Activated CD8-positive, alpha-beta T cell treated with anti-CD3 and anti-CD28 coated beads for 36 hours (primary cell): ENCODE measurements at places on chromosomes 12 and 14. TPM values are rescaled to one million over a fixed set of nuclear protein-coding genes. Genes with fewer than 3 reads are reported as not detected.

- DNase-seq, result no peak
Measured at GRCh38 chr12:94169966-94170689, 21.8 kb downstream of the PLXNC1 start.

The AGAP2 gene
- total RNA-seq, result 22.4 TPM

- DNase-seq, result no peak
Measured at GRCh38 chr12:4052691-4053090, 179.5 kb upstream of the PARP11 start.

The P2RX2 gene
- total RNA-seq, result not detected

DNA sequence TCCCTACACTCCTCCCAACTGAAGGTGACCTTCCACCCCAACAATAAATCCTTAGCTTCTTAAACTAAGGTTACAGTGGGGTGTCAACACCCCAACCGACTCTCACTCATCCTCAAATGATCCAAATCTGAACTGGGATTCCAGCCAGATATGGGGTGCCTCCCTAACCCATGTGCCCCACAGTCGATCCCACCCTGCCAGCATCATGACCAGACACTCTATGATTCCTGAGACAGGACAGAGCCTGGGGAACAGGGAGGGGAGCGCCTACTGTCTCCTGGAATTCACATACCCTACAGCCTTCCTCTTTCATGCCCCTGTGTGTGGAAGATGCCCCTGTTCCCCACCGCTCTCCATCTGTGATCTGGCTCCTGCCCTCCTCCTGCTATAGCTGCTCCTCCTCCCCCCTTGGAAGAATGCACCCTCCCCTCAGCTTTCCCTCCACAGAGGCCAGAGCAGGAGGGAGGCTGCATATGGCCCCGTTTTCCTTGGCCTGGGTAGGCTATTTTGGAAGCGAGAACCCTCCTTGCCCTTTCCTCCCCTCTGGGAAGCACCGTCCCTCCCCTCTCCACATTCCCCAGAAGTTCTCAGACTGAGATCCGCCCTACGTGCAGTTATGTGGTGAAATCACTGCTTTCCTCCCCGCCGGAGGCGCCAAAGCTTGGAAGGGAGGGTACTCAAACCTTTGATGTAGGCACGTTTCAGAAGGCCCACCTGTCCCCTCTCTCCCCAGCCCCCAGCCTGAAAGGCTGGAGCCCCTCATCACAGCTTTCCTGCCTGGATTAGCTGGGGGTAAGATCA is 48.0 kb downstream of the SMUG1 start:
- no peak for DNase-seq

The FAM181A gene
- total RNA-seq, result not detected

GRCh38 chr12:56829908-56830307 is 66.8 kb downstream of the HSD17B6 start:
- no peak for DNase-seq

The NKX2-1 gene
- not detected for total RNA-seq

The DLGAP5 gene
- total RNA-seq, result 75.4 TPM

The LRRC43 gene
- total RNA-seq, result not detected

The NINJ2 gene
- total RNA-seq, result 2.2 TPM

- no peak for DNase-seq
Measured at GRCh38 chr14:90341784-90342183, 10.0 kb upstream of the NRDE2 start.

The BMAL2 gene
- total RNA-seq, result 9.7 TPM

- no peak for DNase-seq
Measured at GRCh38 chr12:21725731-21726130, 48.8 kb downstream of the KCNJ8 start.

- no peak for DNase-seq
Measured at GRCh38 chr14:95498622-95499353, 17.7 kb downstream of the SYNE3 start.

The CLEC2D gene
- total RNA-seq, result 240 TPM

DNA sequence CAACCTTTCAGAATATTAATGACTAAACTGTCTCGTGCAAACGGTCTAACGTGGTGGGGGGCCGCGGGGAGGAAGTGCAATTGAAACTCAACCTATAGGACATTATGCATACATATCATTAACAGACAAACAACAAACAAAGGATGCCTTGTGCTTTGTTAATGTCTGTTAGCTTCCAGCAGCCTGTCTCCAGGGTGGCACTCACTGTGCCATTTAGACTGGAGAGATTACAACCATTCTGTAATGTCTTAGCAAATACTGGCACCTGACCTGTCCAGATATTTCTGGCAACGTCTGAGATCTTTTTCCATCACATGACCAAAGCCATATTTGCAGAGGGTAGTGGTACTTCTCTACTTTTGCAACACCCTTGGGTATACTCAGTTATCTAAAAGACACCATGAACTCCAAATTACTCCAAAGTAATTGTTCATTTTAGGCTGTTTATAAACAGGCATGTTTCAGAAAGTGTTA is 11.6 kb downstream of the BHLHE41 start:
- DNase-seq, result no peak

The YEATS4 gene
- total RNA-seq, result 60.9 TPM

DNA sequence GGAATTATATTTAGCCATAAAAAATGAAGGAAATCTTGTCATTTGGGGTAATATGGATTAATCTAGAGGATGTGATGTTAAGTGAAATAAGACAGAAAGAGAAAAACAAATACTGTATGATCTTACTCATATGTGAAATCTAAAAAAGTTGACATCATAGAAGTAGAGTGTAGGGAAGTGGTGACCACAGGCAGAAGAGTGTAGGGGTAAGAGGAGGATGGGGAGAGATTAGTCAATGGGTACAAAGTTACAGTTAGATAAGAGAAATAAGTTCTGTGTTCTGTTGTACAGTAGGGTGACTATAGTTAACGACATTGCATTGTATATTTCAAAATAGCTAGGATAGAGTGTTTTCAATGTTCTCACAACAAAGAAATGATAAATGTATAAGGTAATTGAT is 87.0 kb downstream of the TSHR start:
- DNase-seq, result no peak

DNA sequence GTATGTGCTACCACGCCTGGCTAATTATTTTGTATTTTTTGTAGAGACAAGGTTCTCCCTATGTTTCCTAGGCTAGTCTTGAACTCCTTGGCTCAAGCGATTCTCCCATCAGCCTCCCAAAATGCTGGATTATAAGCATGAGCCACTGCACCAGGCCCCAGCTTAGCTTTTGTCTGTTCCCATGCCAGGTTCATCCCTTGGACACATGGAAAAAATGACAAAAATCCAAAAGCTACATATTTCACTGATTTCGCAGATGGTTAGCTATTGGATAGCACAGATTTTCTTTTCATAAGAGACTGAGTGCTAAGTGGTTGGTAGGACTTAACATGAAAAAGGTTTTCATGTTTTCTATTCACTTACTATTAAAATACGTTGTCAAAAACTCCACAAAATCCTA is 286.6 kb upstream of the KITLG start:
- DNase-seq, result no peak

- no peak for DNase-seq
Measured at GRCh38 chr14:32480337-32480736, 151.2 kb downstream of the AKAP6 start.

DNA sequence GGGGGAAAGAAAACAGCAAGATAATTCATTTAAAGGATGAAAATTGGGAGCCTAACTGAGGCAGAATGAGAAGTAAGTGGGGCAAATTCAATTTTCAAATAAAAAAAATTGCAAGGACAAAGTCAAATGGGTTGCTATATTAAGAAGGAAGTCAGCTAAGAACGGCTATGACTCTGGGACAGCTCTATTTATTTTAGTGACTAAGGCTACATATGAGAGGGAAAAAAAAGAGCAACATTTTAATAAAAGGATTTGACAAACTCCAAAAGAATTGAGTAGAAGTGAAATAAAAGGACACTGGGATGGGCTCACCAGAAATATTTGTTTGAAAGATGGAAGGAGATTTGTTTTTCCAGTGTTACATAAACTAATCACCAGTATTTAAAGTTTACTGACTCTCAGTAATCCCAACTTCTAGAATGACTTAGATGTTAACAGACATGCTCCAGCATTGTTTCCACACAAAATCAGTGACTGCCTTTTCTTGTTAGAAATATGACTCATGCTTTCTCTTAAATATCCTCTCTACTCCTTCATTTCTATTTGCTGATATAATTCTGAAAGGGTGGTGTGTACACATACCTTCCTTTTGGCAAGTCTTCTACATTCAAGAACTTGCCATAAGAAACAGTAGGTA is 198.5 kb downstream of the SLC25A21 start:
- no peak for DNase-seq

- DNase-seq, result no peak
Measured at GRCh38 chr14:104134061-104134965, 4.1 kb upstream of the KIF26A start.

DNA sequence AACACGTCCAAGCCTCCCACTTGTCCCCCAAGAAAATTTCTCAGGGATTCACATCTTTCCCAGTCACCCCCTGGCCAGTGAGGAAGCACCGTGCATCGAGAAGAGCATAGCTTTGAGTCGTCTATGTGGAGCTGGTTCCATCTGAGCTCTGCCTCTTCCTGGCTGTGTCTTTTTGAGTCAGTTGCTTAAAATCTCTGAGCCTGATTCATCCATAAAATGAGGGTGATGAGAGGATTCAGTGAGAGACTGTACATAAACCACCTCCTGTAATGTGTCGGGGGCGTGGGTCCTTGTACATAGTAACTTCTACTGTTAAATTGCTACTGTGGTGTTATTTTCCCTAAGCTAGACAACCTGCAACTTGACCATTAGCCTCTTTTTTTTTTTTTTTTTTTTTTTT is 13.8 kb downstream of the CD9 start:
- no peak for DNase-seq

GRCh38 chr12:76489737-76490136 is 69.8 kb downstream of the OSBPL8 start:
- no peak for DNase-seq

The AQP6 gene
- not detected for total RNA-seq

DNA sequence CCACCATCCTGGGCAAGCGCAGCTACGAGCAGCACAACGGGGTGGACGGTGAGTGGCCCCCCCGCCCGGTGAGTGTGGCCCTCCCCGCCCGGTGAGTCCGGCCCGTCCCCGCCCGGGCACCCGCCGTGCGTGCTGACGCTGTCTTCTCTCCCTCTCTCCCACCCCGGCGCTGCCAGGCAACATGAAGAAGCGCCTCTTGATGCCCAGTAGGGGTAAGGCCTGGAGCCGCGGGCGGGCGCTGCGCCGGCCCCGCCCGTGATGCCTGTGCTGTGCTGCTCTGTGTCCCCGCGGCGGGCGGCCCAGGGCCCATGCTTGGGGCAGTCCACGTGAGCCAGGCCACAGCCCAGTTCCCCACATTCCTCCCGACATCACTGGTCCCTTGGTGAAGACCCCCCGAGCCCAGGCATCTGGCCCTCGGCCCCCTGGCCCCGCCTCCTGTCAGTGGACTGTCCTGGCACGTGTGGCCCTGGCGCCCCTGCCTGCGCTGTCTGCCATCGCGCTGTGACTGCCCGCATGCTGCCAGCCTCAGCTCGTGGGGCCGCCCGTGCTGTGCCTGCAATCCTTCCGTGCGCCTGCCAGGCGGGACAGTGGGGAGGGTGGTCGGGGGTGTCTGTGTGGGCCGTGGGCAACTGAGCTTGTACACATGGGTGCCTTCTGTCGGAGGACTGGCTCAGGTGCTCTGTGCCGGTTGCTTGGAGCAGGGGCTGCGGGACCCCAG is 7.9 kb upstream of the CRIP2 start:
- no peak for DNase-seq

DNA sequence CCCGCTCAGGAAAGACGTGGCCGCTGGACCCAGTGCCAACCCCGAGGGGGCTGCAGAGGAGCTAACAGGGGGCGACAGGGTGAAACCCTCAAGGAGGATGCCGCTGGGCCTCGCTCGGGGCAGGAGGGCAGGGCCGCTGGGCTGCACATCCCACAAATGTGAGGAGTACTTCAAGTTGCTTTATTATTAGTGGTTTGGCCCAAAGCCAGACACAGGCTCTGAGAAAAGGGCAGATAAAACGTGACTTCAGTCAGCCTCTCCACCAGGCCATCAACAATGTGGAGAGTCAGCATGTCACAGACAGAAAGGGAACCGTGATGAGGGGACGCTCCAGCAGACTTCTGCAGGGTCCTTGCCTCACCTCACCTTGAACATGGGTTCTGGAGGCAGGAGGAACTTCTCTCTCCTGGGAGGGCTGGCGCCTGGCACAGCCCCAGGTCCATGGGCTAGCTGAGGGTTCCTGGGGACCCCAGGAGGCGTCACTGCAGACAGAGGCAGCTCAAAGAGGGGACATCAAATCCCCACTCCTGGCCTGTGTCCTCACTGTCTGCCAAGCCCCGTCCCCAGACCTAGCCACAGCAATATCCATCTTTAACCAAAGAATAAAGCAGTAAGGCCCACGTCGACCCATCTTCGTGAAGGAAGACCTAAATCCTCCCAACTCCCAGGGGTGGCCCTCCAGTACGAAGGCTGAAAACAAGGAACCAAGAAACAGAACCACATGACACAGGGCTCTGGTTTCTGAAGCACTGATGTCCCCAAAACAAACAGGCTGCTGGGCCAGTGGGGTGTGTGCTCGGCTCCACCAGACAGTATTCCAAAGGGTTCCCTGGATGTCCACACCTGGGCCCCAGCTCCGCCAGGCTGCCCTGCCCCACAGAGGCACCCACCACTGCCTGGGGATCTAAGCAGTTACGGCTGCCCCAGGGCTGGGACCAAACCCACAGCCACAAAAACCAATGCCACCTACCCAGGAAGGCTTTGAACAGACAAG is 35.1 kb downstream of the CCDC85C start:
- no peak for DNase-seq

DNA sequence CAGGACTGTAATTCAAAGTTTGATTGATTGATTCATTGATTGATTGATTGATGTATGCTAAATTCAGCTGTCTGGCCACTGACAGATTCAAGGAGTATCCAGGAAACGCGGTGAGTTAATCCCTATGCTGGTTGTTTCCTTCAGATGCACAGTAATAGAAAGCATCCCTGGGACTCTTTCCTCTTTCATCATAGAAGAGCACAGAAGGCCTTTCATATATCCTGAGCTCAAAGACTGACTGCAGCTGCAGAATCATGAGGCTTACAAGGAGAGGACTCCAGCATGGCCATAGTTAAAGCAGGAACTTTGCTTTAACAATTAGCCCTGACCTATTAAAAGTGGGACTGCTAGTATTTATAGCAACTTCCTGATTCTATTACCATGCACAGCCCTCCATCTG is 187.7 kb upstream of the TMTC1 start:
- DNase-seq, result no peak

DNA sequence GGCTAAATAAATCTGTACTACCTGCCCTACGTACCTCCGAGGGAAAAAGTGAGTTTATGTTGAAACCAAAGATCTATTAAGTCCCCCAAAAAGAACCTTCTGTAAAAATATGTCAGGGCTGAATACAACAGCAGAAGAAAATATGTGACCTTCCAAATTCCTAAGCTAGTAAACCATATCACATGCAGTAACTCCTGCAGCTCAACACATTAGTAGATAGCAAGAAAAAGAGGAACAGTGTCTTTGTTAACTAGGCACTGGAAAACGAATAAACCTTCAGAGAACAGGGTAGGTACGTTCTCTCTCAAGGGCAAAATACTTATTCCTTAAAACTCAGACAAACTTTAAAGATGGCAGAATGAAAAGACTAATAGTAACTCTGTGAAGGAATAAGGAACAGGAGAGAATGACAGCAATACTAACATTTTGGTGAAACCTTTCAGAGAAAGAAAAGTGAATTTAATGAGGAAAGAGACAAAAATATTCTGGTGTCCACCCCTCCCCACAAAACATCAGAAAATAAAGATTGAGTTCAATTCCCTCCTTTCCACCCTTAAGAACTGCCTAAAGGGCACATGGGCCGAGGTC is 18.0 kb downstream of the CBX5 start:
- DNase-seq, result no peak

GRCh38 chr14:103022002-103022684 is 35.2 kb downstream of the CDC42BPB start:
- DNase-seq, result no peak

- no peak for DNase-seq
Measured at GRCh38 chr12:58888131-58888783, 32.0 kb downstream of the LRIG3 start.

- DNase-seq, result no peak
Measured at GRCh38 chr14:68753690-68754089, 39.2 kb downstream of the ZFP36L1 start.
